ENCODE measurements at places on chromosomes 16 and 17.

DNA sequence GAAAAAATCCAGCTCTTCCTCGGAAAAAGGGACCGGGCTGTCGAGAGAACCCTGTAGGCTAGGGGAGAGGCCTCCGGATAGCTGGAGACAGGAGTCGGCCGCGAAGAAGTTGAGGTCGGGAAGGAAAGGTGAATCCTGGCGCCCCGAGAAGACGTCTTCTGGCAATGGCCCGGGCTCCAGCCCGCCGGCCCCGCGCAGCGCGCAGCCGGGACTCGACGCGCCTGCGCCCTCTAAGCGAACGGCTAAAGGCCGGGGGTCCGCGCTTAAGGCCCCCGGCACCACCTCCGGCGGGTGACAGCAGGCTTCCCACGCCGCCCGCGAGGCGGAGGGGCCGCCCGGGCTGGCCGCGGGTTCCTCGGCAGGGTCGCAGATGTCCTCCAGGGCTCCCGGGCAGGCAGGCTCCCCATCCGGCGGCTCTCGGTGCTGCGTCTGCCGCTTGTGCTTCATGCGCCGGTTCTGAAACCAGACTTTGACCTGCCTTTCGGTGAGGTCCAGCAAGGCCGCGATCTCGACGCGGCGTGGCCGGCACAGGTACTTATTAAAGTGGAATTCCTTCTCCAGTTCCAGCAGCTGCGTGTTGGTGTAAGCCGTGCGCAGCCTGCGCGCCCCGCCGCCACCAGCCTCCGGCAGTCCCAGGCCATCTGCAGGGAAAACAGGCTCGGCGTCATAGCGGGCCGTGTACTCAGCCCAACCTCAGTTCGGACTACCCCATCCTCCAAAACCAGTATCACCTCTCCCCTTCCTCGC is 1.6 kb downstream of the HOXB2 start:
- peak; percentile 9 for DNase-seq

GRCh38 chr17:75831032-75831571 is 13.1 kb downstream of the UNC13D start:
- DNase-seq, result no peak

DNA sequence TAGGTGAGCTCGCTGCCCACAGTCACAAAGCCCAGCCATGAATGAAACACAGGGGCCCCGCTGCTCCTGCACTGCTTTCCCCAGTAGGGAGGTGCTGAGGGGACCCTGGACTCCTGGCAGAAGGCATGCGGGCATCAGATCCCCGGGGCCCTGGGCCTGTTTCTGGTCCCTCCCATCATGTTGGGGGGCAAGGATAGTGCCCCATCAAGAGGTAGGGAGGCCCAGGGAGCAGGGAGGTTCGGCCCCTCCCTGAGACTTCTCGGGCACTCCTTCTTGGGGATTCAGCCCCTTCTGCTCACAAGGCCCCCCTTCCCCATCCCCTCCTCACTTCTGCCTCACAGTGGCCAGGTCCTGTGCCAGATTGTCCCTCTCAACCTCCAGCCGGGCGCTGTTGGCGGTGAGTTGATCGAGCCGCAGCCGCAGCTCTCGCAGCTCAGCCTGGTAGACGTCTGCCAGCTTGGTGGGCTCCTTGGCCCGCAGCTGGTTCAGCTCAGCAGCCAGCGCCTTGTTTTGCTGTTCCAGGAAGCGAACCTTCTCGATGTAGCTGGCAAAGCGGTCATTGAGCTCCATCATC is 515 bp downstream of the GFAP start:
- no peak for DNase-seq

DNA sequence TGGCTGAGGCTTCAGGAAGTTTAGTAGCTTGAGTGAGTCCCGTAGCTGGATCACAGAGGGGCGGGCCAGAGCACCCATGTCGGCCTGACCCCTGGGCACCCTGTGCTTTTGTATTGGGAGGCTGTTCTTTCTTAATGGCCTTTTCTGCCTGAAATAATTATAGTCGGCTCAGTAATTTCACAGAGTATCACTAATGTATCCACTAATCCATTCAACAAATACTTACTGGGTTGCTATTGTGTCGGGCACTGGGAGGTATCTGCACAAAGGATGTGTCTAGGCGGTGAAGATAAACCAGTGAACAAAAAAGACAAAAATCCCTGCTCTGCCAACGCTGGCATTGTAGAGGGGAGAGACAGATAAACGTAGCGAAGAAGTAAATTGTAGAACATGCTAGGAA is 318.6 kb downstream of the FOXL1 start:
- no peak for DNase-seq

GRCh38 chr16:64412578-64413280 is 709.1 kb downstream of the CDH11 start:
- DNase-seq, result no peak

DNA sequence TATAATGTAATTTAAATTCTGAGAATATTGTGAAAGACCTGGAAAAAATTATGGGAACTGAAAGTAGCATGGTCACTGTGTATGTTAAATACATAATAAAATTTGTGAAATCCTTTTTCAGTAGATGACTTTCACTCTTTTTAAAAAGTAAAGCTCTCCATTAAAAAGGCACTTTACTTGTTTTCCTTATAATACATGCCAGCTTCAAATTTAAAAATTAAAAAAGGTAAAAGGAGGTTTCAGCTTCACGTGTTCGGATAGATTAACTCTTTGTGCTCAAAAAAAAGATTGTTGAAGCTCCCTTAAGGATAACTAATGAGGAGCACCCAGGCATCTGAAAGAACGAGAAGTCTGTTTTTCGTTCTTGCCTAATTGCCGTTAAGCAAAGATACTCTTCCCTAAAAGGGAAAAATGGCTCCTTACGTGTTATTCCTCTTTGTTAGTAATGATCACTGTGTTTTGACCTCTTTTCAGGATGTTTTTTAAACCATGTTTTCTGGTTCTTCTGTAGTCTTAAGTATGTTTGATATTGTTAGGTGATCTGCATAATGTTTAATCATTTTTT is 87.8 kb downstream of the TUBD1 start:
- DNase-seq, result no peak

- no peak for DNase-seq
Observed at GRCh38 chr17:67676305-67676704, 41.4 kb upstream of the NOL11 start.

GRCh38 chr16:28596115-28596630 is 677 bp downstream of the SULT1A2 start:
- no peak for DNase-seq

- no peak for DNase-seq
Observed at GRCh38 chr16:89922477-89922883, 662 bp upstream of the TUBB3 start.

- no peak for DNase-seq
Observed at GRCh38 chr16:11156401-11156800, 99.6 kb downstream of the SOCS1 start.

GRCh38 chr16:89837014-89837546 is 8.8 kb downstream of the SPIRE2 start:
- no peak for DNase-seq

DNA sequence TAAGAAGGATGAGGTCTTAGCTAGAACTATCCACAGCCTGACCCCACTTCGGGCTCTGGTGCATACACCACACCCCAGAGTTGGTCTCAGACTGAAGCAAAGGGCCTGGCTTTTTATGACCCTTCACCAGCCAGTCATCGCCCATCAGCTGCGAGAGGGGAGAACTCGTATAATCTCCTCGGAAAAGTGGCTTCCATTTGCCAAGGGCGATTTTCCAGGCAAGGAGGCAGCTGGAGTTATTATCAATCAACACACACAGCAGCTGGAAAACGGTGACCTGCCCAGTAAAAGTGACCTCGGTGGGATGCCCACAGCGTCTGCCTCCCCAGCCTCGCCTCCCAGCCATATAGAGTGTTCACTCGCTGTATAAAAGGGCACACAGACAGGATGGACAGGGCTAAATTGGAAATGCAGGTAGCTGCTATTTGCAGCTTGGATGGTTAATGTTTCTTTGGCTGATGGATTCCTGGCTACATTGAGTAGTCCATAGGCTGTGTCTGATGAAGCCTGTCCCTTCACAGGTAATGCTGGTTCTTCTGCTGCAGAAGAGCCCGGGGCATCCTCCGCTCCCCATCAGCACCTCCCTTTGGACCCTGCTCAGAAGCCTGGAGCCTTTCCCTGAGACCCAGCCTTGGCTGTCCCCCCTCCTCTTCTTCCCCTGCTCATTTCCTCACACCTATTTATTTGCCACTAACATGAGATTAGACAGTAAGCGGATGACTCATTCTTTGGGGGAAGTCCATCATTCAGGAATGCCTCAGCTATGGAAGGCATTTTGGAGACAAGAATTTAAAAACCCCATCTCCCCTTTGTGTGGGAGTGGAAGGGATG is 45.7 kb downstream of the TMEM186 start:
- DNase-seq, result no peak

DNA sequence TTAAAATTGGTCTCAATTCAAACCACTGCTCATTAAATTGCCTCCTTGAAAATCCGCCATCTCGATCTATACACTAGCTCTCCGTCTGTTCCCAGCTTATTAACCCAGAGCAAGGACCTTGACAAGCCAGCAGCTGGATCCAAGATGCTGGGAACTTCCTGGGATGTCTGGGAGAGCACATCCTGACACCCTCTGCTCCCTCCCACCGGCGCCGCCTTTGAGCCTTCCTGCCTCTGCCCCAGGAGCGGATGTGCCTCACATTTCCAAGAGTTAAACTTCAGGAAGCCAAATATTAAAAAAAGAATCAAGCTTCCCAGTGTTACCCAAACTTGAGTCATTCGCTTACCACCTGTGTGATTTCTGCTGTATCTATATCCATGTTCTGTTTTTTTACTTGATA is 107.9 kb downstream of the HAPSTR1 start:
- no peak for DNase-seq

GRCh38 chr17:75914643-75915267 is 10.1 kb upstream of the MRPL38 start:
- DNase-seq, result no peak

DNA sequence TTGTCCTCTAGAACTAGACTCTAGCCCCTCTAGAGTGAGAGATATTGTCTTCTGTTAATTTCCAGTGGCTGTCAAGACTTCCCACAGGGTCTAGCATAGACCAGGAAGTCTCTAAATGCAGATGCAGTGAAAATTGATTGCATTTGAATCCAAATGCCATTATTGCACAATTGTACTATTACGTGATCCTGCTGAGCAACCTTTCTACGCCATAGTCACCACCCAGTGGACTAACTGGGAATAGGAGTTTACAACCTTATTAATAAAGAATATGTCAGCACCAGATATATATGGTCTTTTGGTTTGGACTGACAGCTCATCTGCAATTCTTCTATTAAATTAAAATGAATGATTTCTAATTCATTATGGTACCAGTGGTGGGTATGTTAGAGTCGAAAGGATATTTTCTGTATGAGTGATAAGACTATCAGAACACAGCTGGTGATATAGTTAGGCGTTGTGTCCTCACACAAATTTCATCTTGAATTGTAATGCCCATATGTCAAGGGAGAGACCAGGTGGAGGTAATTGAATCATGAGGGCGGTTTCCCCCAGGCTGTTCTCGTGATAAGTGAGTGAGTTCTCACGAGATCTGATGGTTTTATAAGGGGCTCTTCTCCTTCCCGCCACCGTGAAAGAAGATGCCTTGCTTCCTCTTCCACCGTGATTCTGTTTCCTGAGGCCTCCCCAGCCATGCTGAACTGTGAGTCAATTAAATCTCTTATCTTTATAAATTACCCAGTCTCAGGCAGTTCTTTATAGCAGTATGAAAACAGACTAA is 138.9 kb upstream of the CA10 start:
- DNase-seq, result no peak

- DNase-seq, result no peak
Observed at GRCh38 chr17:59367657-59368045, 36.2 kb downstream of the YPEL2 start.

- no peak for DNase-seq
Observed at GRCh38 chr17:52995881-52996280, 826.8 kb upstream of the KIF2B start.

DNA sequence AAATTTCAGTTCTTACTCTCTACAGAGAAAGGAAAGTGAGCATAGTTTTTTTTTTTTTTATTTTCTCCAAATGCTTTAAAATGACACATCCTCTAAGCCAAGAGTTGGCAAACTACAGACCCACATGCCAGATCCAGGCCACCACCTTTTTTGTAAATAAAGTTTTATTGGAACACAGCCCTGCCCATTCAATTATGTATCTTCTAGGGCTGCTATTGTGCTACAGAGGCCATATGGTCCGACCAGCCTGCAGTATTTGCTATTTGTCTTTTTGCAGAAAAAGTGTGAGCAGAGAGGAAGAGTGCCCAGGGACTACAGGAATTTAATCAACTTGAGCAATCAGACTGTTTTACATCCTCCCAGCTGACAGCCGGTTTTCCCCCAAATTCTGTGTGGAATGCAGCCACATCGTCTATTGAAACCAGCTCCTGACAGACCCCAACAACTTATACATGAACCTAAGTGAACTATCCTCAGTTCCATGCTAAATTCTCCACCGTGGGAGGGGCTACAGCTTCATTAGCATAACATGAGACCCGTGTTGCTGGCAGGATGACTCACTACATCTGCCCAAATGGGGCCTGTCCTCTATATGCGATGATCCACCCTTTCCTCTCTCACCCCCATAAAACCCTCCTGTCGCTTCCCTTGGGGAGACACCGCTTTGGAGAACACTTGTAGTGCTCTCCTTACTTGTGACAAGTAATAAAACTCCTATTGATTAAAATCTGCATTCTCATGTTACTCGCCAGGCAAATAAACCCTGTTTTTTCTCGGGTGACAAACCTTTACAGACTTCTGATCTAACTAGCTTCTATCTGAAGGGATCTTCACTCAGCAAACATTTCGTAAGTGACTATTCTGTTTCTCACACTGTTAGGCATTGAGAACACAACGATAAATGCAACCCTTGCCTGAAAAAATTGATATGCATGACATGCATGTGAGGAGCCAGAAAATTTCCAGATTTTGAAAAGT is 149.4 kb upstream of the HS3ST3A1 start:
- DNase-seq, result no peak

GRCh38 chr17:35514564-35514963 is 22.9 kb downstream of the SLFN12L start:
- no peak for DNase-seq

GRCh38 chr17:50541402-50541715 is 5.6 kb upstream of the SPATA20 start:
- no peak for DNase-seq

DNA sequence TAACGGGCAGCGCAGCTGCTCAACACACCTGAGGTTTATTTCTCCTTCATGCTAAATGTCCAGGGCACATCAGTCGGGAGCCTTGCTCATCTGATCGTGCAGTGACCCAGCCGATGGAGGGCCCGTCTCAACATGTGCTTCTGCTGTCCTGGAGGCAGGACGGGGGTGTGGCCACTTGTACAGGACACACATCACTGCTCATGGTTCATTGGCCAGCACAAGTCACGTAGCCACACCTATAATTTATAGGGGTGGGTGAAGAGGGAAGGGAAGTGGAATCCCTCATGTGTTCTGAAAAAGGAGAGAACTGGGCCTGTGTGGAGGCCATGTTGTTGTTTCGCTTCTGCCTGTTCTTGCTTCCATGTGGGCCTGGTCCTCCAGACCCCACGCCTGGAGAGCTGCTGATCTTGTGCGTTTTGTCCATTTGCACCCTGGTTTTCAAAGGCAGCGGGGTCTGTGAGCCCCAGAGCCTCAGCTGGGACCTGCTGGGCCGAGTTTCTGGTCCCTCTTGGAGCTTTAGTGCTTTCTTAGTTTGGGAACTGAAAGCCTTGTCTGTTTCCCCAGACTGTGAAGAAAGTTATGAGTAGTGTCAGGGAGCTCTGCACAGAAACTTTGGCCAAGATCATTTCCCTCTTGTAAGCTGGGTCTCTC is 60.5 kb downstream of the CMIP start:
- no peak for DNase-seq

Measured in activated CD4-positive, CD25-positive, alpha-beta regulatory T cell treated with anti-CD3 and anti-CD28 coated beads, Interleukin-2, amount 50 U/mL, for 16 hours (primary cell).